Central memory CD8-positive, alpha-beta T cell (primary cell): ENCODE measurements at places on chromosomes 2 and 18.

DNA sequence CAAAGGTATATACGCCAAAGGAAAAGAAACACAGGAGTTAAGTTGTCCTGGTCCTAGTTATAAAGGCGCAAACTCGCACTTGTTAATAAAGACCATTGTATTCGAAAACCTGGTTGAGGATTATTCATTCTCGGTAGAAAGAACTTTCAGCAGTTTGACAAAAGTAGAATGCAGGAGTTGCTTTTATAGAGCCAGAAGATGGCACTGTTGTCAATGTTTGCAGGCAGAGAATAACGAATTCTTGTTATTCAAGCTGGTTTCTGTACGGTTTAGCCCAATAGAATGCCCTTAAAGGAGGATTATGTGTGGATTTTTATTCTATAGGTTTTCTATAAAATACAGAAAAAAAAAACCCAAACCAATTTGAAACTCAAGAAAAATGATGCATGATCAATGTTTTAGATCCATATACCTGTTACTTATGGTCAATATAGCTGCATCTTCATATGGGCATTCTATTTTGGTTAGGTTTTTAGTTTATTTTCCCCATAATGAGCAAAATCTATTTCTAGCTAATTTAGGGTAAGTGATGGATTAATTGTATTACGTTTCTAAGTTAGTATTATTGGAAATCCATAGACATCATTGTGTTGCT is 510.3 kb downstream of the PLCL1 start:
- H3K27ac ChIP-seq, result no peak overlapping the region
- no peak for DNase-seq
- H3K27me3 ChIP-seq, result peaks cover 48% of the 10 kb centered on the region
- H3K4me3 ChIP-seq, result no peak overlapping the region
- H3K4me1 ChIP-seq, result no peaks in the 10 kb centered on the region
- H3K36me3 ChIP-seq, result no peaks in the 10 kb centered on the region

- no peak overlapping the region for H3K27ac ChIP-seq
- no peak for DNase-seq
- peaks cover 12% of the 10 kb centered on the region for H3K36me3 ChIP-seq
- H3K4me3 ChIP-seq, result no peak overlapping the region
- no peaks in the 10 kb centered on the region for H3K4me1 ChIP-seq
Measured at GRCh38 chr2:190202018-190202417, 117.6 kb downstream of the HIBCH start.

DNA sequence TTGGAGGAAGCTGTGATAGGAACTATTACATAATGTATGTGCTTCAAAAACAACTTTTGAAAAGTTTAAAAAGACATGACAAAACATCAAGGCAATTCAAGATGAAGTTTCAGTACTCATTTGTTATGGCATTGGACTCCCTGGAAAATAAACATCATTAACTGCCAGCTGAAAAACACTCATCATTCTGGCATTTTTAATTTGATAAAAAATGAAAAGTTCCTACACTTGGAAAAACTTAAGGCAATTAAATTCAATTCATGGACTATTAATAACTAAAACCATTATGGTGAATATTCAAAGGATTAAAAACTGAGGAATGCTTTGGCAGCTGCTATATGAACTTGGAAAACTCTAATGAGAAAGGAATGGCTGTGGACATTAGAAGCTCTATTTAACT is 8.5 kb downstream of the TYW5 start:
- no peak overlapping the region for H3K27ac ChIP-seq
- H3K4me3 ChIP-seq, result no peak overlapping the region
- peaks cover 22% of the 10 kb centered on the region for H3K4me1 ChIP-seq

- DNase-seq, result no peak
- no peak overlapping the region for H3K4me3 ChIP-seq
- no peaks in the 10 kb centered on the region for H3K4me1 ChIP-seq
- H3K27me3 ChIP-seq, result no peaks in the 10 kb centered on the region
- no peak overlapping the region for H3K27ac ChIP-seq
Measured at GRCh38 chr2:147094077-147094476, 750.8 kb upstream of the ACVR2A start.

DNA sequence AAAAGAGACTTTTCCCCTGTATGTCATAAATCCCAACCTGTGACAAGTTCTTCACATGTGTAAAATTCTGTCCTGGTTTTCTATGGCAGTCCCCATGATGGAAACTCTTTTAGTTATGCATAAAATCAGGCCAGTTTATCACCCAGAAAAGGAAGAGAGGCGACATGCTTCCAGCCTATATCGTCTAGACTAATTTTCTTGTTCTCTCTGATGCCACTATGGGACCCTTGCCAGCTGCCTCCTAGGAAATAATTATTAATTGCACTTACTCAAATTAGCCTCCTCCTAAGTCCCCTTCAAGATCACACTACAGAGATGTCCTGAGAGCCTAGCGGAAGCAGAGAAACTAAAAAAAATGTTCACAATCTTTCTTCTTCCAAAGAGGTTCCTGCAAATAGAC is 722.4 kb downstream of the NRXN1 start:
- no peak overlapping the region for H3K27ac ChIP-seq
- no peak for DNase-seq
- H3K4me3 ChIP-seq, result no peak overlapping the region
- no peaks in the 10 kb centered on the region for H3K36me3 ChIP-seq
- H3K27me3 ChIP-seq, result no peaks in the 10 kb centered on the region

- DNase-seq, result no peak
- H3K4me3 ChIP-seq, result no peak overlapping the region
- H3K27ac ChIP-seq, result no peak overlapping the region
- peaks cover 79% of the 10 kb centered on the region for H3K27me3 ChIP-seq
- H3K36me3 ChIP-seq, result no peaks in the 10 kb centered on the region
- no peaks in the 10 kb centered on the region for H3K4me1 ChIP-seq
Measured at GRCh38 chr18:63889626-63890025, 2.1 kb downstream of the SERPINB2 start.

- no peak overlapping the region for H3K27ac ChIP-seq
- no peaks in the 10 kb centered on the region for H3K27me3 ChIP-seq
- DNase-seq, result no peak
Measured at GRCh38 chr2:10597956-10598355, 91.8 kb downstream of the NOL10 start.

DNA sequence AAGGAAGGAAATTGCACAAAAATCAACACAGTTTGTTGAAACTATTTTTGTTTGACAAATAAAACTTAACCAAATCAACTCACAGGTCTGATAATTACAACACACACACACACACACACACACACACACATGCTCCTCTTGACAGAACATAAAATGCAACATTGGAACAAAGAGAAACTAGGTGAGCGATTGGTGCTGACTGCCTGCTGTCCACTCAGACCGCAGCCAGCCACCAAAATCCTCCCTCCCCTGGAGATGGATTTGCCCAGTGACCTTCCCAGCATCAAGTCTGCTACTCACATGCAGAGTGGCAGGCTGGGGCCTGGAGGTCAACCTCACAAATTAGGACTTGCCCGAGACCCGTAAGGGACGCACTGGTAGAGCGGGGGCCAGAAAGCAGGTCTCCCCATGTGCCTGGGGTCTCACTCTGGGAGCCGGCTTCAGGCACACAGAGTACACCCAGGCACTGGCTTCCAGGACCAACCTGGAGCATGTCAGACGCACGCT is 61.4 kb downstream of the DIPK1C start:
- no peak for DNase-seq
- H3K36me3 ChIP-seq, result no peaks in the 10 kb centered on the region
- H3K4me1 ChIP-seq, result no peaks in the 10 kb centered on the region
- H3K27me3 ChIP-seq, result peaks cover 71% of the 10 kb centered on the region
- H3K4me3 ChIP-seq, result no peak overlapping the region

DNA sequence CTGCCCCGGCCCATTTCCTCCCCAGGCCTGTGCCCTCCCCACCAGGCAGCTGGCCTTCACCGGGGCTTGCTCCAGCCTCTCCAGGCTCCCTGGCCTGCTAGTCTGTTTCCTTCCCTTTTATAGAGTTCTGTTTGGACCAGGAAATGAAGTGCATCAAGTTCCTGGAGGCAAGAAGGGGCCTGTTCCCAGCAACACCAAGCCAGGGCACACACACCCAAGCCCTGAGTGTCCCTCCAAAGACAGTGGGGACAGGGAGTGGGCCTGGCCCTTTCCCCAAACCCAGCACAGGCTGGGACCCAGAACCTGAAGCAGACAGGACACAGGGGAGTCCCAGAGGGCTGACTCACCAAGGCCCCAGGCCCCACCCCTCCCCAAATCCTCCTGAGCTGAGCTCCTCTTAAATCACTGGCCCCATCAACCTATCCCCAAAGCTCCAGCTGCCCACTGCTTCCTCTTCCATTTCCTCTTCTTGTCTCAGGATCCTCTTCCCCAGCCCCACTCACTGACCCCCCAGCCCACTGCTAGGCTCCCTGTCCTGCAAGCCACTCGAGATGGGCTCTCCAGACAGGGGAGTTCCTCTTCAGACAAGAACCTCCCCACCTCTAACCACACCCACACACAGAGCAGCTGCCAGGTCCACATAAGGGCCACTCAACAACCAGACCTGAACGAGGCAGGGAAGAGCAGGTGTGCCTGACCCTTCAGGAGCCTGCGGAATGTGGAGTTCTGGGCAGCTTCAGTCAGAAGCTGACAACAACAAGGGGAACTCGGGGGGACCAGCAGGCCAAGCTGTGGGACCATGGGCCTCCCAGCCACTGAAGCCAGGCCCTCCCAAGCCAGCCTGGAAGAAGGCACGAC is 74.2 kb downstream of the TNS1 start:
- no peak for DNase-seq
- H3K4me1 ChIP-seq, result no peaks in the 10 kb centered on the region
- H3K27ac ChIP-seq, result no peak overlapping the region
- peaks cover 26% of the 10 kb centered on the region for H3K27me3 ChIP-seq
- H3K4me3 ChIP-seq, result no peak overlapping the region
- H3K36me3 ChIP-seq, result no peaks in the 10 kb centered on the region

DNA sequence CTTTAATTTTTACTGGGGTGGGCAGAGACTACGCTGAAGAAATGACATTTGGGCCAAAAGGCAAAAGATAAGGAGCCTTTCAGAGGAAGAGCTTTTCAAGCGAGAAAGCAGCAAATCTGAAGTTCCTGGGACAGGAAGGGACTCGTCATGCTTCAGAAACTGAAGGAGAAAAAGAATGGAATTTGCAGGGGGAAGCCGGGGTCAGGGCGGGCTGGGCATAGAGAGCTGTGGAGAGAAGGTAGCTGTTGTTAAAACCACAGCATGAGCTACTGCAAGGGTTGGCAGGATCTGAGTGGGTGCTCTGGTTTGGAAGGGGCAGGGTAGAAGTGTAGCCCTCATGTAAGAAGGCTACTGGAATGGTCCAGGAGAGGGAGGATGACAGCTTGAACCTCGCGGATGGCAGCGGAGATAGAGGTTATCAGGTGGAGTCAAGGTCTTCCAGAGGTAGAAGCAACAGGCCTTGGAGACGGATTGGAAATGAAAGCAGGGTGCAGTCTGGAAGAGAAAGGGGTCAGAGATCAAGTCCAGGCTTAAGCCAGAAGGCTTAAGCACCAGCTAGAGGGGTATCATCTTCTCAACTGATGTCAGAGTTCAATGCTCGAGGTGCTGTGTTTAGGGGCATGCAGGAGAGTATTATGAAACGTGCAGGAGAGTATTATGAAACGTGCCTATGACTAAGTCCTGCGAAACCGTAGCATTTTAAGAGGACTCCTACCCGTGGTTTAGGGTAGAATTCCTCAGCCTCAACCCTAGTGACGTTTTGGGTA is 18.9 kb downstream of the ATP8B1 start:
- no peak overlapping the region for H3K4me3 ChIP-seq
- H3K36me3 ChIP-seq, result no peaks in the 10 kb centered on the region
- no peak for DNase-seq
- H3K27ac ChIP-seq, result no peak overlapping the region
- no peaks in the 10 kb centered on the region for H3K27me3 ChIP-seq

- H3K36me3 ChIP-seq, result peaks cover 2% of the 10 kb centered on the region
- H3K27me3 ChIP-seq, result no peaks in the 10 kb centered on the region
- peaks cover 11% of the 10 kb centered on the region for H3K4me1 ChIP-seq
Measured at GRCh38 chr2:223854741-223855140, 17.4 kb upstream of the AP1S3 start.

DNA sequence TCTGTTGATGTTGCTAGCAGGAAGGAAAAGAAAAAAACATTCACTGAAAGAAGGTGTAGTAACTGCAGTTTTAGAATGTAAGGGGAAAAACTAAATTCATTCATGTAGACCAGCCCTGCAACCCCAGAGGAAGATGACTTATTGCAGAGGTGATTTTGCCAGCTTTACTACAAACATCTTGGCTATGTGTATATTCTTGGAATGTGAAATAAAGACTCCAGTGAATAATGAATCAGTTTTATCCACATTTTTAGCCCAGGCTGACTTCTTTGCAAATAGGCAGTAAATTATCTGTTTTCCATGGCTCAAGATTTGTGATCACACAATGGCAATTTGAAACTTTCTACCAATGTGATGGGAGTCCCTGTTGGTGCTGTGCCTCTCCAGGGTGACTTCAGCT is 206.1 kb upstream of the SETBP1 start:
- H3K4me3 ChIP-seq, result no peak overlapping the region
- H3K36me3 ChIP-seq, result no peaks in the 10 kb centered on the region
- no peak overlapping the region for H3K27ac ChIP-seq
- no peak for DNase-seq

DNA sequence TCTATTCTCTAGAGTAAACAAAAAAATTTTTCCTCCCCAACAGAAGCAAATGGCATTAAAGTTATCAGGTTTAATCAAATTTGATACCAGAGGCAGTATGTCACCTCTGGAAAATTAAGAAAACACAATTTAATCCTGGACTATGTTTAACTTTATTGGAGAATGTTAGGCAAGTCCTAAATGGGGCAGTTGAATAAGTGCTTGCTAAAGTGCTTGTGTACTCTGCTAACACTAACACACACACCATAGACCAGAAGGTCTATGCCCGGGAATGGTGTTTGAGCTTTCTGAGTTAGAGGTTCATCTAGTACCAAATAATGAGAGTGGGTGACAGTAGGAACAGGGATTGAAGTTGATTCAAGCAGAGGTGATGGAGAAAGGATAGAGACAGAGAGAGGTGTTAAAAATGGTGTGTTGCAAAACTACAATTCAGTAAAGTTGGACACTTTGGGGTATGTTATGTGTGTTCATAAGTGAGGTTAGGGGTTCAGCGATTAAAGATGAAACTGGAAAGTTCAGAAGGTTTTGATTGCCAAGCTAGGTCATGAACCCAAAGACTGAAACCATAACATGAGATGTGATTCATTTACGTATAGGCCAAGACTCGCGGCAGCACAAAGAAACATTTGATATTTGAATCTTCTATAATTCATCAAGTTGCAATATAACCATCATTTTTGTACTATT is 40.5 kb upstream of the PEX13 start:
- H3K27ac ChIP-seq, result peak overlapping the region; percentile 2
- peaks cover 5% of the 10 kb centered on the region for H3K36me3 ChIP-seq
- no peak overlapping the region for H3K4me3 ChIP-seq
- H3K27me3 ChIP-seq, result no peaks in the 10 kb centered on the region

- H3K36me3 ChIP-seq, result no peaks in the 10 kb centered on the region
- no peak overlapping the region for H3K27ac ChIP-seq
- H3K27me3 ChIP-seq, result peaks cover 18% of the 10 kb centered on the region
- no peaks in the 10 kb centered on the region for H3K4me1 ChIP-seq
Measured at GRCh38 chr18:12637393-12637792, 20.5 kb downstream of the SPIRE1 start.

DNA sequence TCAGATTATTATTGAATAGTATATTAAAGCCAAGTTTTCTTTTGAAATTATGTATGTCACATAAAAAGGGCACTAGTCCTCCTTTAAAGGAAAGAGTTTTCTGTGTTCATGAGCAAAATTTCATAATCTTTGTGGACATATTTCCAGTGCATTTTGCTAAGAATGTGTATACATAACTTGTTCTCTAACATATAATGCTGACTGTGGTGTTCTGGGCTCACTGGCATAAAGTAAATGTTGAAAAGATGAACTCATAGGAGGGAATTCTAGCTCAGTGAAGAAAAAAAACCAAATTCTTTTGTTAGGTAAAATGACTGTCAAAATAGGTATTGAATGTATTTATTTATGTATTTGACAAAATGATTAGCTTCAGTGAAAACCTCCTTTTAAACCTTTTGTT is 6.2 kb downstream of the KCNJ13 start:
- DNase-seq, result no peak
- no peaks in the 10 kb centered on the region for H3K27me3 ChIP-seq
- H3K4me1 ChIP-seq, result peaks cover 20% of the 10 kb centered on the region
- H3K4me3 ChIP-seq, result no peak overlapping the region
- peaks cover 23% of the 10 kb centered on the region for H3K36me3 ChIP-seq
